ENCODE measurements at places on chromosomes 1 and 21. TPM values are rescaled to one million over a fixed set of nuclear protein-coding genes. Genes with fewer than 3 reads are reported as not detected.

Gene ODF2L
- 14.8 TPM for total RNA-seq

GRCh38 chr1:56330391-56331026 lies 248.9 kb downstream of the PLPP3 start:
- DNase-seq = no peak

DNA sequence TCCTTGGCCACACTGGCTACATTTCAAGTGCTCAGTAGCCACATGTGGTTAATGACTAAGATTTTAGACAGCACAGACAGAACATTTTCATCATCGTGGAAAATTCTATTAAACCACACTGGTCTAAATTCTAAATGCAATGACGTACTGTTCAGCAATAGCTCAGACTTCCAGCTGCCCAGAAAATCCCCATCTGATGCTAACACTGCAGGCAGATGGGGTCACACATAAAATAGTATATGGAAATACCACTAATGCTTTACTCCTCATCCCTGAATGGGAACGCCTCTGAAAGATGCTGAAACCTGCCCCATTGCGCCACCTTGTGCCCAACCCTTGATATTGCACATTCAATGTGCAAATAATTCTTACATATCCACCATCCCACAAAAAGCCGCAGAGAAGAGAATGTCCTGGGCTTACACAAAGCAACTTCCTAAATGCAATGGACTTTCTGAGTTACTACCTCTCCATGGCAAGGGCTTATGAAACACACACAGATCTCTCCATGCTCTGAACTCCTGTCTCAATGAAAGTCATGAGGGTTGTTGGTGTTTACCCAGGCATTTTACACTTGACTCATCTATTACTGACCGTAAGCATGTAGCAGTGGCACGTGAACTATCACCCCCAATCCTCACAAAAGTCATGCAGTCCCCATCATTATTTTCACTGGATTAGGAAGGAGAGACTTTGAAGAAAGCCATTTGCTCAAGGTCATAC lies 20.3 kb upstream of the SLC5A9 start:
- DNase-seq = peak; percentile 70

Gene MTOR
- total RNA-seq = 29.2 TPM

GRCh38 chr1:153616917-153617311 lies 789 bp upstream of the S100A14 start:
- no peak for DNase-seq

- DNase-seq = no peak
Measured at GRCh38 chr1:109331113-109331512, 24.3 kb upstream of the MYBPHL start.

DNA sequence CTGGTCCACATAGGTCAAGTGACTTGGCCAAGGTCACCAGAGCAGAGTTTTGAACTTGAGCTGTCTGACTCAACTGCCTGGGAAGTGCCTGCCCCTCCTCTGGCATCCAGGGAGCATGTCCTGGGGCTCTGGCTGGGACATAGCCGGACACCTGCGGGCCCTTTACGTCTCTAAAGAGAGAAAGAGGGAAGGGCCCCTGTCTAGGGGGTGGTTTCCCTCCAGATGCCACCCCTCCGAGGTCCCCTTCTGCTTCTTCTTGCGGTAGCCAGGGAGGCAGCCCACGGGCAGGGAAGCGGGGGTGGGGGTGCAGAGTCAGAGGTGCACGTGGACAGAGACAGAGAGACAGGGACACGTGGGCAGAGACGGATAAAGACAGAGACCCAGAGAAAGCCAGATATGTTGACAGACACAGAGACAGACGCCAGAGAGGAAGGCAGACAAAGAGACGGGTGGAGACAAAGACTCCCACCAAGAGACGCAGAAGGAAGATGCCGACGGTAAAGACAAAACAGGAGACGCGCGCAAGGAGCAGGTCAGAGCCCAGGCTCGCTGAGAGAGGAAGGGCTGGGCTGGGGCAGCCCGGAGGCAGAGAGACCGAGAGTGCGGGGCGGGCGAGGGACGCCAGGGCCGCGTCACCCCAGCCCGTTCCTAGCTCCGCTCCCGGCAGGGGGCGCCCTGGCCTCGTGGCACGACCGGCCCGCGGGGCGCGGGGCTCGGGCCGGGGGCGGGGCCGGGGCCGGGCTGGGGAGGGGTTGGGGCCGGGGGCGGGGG lies 458 bp upstream of the ALPL start:
- no peak for DNase-seq

GRCh38 chr1:54611621-54612020 lies 11.7 kb downstream of the FAM151A start:
- DNase-seq = no peak

Gene CITED4
- 163 TPM for total RNA-seq

Gene AADACL4
- not detected for total RNA-seq

- no peak for DNase-seq
Measured at GRCh38 chr1:84353695-84354094, 44.6 kb upstream of the DNASE2B start.

- DNase-seq = peak; percentile 84
Measured at GRCh38 chr1:31617916-31618746, 642 bp downstream of the HCRTR1 start.

DNA sequence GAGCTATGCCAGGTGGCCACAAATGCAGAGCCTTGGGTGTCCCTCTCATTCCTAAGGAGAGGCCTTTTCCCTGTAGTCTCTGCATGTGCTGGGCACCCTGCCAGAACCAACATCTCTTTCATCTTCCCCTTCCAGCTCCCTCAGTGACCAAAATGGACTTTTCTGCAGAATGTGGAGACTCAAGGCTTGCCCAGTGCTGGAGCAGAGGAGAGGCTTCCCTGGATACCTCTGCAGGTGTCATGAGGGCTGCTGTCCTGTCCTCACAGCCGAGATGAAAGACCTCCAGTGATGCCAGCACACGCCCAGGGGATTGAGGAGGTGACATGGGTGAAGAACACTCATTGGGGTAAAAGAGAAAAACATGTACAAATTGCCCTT lies 347.0 kb upstream of the AJAP1 start:
- peak; percentile 49 for DNase-seq

DNA sequence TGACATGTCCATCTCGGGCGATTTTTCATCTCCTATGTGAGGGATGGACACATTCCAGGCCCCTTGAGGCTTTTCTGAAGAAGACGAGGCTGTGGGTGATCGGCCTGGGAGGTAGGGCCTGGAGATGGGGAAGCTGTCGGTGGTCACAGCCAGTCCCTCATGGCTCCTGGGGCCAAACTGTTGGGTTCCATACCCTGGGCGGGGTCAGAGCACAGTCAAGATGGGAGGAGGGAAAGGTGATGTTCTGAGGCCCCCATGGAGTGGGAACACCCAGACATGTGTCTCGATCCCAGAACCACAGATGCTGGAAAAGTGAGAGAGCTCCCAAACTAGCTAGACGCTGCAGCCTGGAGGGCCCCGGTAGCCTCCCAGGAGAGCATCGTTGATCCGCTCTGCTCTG lies 157.5 kb upstream of the C1orf174 start:
- peak; percentile 68 for DNase-seq

- DNase-seq = peak; percentile 48
Measured at GRCh38 chr1:15799928-15800835, 7.3 kb downstream of the UQCRHL start.

Gene TAF1A
- 1.3 TPM for total RNA-seq

Gene CYP2J2
- total RNA-seq = 21.8 TPM

- DNase-seq = no peak
Measured at GRCh38 chr1:227420147-227420546, 101.9 kb upstream of the CDC42BPA start.

DNA sequence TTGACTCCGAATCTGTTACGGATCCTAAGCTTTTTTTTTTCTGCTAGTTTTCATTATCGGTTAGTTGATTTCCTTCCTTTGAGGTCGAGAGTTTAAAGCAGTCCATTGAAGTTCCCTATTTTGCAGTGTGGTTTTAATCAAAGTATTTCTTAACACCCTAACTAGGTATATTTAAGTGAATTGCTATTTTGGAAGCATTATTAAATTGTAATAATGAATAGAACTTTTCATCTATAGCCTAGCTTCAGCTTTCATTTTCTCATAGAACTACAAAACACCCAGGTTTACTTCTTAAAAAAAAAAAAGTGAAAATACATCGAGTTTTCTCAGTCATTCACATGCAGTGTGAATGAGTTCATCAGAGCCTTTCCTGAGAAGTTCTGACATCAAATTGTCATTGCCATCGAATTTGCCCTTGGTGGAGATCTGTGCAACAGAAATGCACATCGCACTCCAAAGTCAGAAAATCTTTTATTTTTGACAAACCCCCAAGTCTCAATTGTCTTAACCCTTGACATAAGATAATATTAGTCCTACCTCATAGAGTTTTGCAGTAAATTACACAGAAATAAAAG lies 1.1 kb upstream of the LBR start:
- DNase-seq = no peak

- DNase-seq = no peak
Measured at GRCh38 chr1:11982010-11982392, 1.8 kb downstream of the MFN2 start.

Gene A3GALT2
- not detected for total RNA-seq

DNA sequence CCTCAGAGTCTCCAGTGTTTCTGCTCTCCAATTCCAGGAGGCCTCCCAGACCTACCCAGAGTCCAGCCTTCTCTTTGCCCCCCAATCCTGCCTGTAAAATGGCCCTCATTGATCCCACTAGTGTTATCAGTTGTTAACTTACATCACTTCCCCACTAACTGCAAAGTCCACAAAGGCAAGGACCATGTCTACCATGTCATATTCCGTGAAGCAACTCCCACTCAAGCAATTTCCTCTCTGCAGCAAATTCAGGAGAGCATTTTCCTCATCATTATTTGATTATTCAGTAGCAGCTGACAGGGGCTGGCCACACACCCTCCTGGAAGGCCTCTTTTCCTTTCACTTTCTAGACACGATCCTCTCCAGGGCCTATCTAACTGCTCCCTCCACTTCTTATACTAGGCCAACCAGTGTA lies 153.5 kb downstream of the RERE start:
- DNase-seq = no peak

- DNase-seq = no peak
Measured at GRCh38 chr21:33691945-33692603, 49.8 kb downstream of the ITSN1 start.

DNA sequence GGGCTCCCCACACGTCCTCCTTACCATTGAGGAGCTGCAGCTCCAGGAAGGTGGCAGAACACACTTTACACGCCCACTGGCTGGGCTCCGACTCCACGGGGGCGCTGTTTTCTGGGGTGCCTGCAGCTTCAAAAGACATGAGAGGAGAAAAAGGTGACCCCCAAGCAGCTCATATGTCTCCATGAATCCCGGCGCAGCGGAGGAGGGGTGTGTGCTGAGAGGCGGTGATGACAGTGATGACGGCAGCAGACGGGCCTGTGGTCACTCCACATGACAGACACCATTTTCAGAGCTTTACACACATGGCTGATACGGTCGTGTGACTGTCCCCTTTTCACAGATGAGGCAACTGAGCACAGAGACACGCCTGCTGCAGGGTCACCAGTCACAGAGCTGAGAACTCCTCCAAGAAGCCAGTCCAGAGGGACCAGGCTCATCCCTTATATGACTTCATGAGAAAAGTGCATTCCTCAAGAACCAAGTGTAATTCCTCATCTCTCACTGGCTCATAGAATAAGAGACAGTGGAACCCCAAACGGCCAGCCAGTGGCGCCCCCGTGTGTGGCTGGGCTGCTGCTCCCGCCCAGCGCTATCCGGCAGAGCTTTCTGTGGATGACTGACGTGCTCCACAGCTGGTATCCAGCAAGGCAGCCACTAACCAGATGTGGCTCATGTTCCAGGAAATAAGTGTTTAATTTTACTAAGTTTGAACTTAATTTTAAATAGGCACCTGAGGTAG lies 31.9 kb downstream of the PRDM15 start:
- no peak for DNase-seq
